Stimulated activated CD4-positive, alpha-beta T cell treated with anti-CD3 and anti-CD28 coated beads, Interleukin-1b, Interleukin-23, amount 100 ng/mL, for 1 hour (primary cell): ENCODE measurements at places on chromosomes 2 and 18.

- DNase-seq = no peak
Observed at GRCh38 chr2:15729709-15730544, 138.3 kb downstream of the DDX1 start.

DNA sequence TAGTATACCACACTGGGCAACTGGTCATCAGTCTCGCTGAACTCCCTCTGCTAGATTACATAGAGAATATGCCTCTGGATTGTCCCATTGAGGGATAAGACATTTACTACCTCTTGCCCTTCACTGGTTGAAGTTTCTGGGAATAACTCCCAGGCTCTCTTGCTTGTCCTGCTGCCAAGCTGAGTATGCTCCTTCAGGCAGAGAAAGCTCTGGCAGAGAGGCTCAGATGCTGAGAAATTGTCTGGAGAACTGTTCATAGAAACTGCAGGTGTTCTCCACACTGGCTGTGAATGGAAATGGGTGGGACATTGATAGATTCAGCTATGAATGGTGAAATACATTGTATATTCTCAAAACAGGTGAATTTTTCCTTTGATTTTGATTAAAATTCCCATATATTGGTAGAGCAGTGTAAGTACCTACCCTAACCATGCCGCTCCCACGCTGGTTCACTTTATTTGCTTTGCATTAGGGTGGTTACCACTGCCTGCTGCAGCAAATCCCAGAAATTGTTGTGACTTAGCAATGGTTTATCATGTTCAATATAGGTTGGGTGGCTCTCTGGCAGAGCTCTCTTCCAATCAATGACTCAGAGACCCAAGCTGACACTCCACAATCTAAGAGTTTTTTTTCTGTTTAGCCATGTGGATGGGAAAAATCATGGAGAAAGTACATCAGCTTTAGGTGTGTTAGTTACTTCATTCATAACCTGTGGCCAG lies 36.7 kb downstream of the FAM117B start:
- no peak for DNase-seq

DNA sequence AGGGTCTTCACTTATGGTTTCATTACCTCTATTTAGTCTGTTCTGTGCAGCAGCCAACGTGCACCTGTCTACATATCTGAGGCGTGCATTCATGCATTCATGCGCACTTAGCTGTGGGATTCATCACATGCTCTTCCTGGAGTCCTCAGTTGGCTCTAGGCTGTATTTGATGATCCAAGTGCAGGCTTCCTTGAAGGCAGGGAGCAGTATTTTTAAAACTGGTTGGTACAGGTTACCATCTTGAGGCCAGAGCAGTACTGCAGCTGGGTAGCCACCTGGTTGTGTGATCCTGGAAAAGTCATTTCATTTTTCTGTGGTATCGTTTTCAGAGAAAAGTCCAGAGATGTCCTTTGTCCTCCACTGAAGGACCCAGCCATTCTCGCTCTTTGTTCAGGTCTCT lies 109.8 kb downstream of the EN1 start:
- DNase-seq = no peak

- no peak for DNase-seq
Observed at GRCh38 chr2:239809391-239809790, 215.8 kb downstream of the NDUFA10 start.

DNA sequence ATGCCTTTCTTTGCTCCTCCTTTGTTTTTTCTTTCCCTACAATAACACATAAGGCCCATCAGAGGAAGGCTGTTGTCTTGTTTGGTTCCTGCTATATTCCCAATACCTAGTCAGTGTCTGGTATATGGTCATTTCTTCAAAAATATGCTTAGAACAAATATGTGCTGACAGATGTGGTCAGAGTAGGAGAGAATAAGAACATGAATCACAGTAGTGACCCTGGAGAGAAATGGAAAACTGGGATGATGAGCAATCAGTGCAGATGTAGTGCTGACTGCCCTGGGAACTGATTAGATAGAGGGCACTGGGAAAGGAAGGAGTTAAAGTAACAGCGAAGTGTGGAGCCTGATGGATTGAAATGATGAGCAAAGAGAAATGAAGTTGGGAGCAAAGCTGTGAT lies 189.4 kb upstream of the LHCGR start:
- no peak for DNase-seq

- no peak for DNase-seq
Observed at GRCh38 chr2:188068093-188068492, 223.6 kb upstream of the GULP1 start.

GRCh38 chr2:166090346-166090745 lies 37.5 kb downstream of the SCN1A start:
- no peak for DNase-seq

DNA sequence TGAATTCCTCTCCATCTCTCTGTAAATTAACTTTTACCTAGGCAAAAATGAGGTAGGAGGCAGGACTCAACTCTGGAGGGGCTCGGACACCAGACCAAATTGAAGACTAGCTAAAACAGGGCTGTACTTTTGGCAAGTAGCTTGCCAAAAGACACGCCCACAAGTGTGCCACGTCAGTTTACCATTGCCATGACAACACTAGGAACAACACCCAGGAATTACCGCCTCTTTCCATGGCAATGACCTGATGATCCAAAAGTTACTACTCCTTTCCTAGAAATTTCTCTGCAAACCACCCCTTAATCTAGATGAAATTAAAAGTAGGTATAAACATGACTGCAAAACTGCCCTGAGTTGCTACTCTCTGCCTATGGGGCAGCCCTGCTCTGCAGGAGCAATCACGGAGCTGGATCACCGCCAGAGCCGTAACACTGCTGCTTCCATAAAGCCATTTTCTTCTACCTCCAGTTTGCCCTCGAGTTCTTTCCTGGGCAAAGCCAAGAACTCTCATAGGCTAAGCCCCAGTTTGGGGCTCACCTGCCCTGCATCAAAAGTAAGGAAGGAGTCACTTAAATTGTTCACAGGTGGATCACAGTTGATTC lies 66.0 kb upstream of the FAM136A start:
- DNase-seq = no peak

GRCh38 chr2:176096986-176097819 lies 2.4 kb upstream of the HOXD12 start:
- no peak for DNase-seq

- no peak for DNase-seq
Observed at GRCh38 chr18:78728784-78729467, 250.7 kb upstream of the SALL3 start.

DNA sequence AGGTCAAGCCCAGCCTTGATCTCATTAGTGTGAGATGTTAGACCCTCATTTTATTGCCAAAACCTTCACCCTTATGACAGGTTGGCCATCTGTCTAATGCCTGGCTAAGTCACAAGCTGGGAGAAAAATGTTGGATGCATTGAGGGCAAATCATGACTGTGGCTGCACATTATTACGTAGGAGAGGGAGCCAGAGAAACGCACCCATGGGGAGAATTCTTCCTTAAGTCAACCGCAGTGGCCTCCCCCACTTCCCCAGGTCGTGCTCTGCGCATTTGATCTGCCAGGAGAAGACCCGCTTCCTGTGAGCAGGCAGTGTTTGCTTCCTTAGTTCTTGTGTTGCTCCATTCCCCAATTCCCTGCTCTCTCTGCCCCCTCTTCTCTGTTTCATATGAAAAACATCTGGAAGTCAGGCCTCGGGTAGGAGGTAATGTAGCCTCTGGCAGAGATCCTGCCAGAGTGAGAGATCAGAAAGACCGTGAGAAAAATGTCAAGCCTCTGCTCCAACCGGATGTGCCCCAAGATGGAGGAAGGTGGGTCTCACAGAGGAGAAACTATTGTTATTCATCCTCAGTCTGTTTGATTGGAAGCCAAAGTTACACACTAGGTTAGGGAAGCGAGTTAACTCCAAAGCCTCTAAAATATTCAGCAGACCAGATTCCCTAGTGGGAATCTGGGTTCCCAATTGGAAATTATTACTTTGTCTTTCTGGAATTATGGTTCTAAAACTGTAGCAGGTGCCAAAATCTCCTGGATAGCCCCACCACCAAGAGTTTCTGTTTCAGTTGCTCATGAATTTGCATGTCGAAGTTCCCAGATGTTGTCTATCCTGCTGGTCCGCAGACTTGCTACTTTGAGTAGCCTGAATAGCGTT lies 144.3 kb upstream of the PELI1 start:
- DNase-seq = no peak

- DNase-seq = no peak
Observed at GRCh38 chr2:41853427-41854191, 194.2 kb upstream of the PKDCC start.

- DNase-seq = no peak
Observed at GRCh38 chr2:160564591-160564990, 71.0 kb upstream of the RBMS1 start.

GRCh38 chr2:88042476-88042875 lies 13.1 kb downstream of the KRCC1 start:
- DNase-seq = no peak

DNA sequence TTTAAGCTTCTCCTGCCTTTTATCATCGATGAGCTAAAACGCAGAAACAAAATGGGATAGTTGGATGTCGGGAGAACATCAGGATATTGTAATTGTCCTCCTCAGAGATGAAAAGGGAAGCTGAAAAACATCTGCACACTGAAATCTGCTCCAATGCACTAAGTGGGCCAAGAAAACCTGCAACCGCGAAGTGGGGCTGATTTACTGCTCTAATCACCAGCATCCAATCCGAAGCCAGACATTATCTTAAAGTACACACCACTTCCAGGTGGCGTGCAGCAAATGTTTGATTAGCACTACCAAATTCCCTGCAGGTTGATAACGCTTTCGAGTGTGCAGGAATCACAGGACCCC lies 230.3 kb upstream of the SLC14A2 start:
- no peak for DNase-seq

- DNase-seq = no peak
Observed at GRCh38 chr2:112622528-112622849, 23.2 kb upstream of the SLC20A1 start.

- no peak for DNase-seq
Observed at GRCh38 chr2:232761301-232761907, 15.0 kb downstream of the KCNJ13 start.

DNA sequence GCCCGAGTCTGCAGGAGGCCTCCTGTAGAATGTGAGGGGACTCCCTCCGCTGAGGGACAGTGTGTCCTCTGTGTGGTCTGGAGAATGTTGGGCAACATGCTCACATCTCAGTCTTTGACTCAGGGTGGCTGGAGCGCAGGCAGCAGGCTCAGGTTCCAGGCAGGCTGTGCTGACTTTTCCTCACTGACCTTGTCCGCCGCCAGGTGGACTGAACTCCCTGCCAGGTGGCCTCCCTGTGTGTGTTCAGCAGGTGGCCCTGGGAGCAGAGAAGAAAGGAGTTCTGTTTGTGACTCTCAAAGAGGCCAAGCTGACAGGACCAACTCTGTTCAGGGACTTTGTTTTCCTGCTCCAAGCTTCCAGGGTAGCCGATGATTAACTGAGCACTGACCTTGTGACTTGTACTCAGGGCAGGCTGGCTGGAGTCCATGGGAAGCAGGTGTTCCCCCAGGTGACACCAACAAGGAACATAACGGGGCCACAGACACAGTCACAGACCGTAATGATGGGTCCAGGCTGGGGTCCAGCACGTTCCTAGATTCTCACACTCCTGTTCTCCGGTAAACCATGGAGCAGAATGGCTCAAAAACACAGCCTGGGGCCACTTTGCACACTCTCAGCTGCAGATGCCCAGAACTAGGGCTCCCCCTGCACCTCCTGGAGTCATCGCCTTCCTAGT lies 439.8 kb downstream of the RNF144A start:
- DNase-seq = no peak

DNA sequence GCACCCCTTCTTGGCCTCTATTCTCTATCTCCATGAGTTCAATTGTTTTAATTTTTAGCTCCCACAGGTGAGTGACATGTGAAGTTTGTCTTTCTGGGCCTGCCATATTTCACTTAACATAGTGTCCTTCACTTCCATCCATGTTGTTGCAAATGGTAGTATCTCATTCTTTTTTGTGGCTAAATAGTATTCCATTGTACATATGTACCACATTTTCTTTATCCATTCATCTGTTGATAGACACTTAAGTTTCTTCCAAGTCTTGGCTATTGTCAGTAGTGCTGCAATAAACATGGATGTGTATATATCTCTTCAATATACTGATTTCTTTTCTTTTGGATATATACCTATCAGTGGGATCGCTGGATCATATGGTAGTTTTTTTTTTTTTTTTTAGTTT lies 9.0 kb downstream of the STRADB start:
- no peak for DNase-seq

DNA sequence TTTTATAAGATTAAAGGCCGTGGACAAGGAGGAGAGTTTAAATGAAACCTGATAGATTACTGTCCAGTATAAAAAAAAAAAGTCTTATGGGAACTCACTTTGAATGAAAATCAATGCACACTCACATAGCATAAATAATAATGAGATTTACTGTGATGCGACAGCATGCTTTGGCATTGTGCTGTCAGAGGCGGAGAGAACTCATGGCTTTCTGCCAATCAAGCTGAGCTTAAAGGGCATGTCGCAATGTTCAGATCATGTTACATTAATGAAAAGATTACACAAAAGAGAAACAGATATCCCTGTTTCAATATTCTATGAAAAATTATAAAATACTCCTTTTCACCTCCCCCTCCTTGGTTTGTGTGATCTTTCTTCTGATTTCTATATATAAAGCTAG lies 310.8 kb downstream of the ERBB4 start:
- no peak for DNase-seq

- DNase-seq = no peak
Observed at GRCh38 chr2:240947176-240947575, 41.0 kb downstream of the CROCC2 start.

GRCh38 chr18:14976736-14977430 lies 228.9 kb downstream of the ANKRD30B start:
- no peak for DNase-seq

GRCh38 chr2:78811955-78812610 lies 213.4 kb upstream of the REG3G start:
- DNase-seq = no peak

DNA sequence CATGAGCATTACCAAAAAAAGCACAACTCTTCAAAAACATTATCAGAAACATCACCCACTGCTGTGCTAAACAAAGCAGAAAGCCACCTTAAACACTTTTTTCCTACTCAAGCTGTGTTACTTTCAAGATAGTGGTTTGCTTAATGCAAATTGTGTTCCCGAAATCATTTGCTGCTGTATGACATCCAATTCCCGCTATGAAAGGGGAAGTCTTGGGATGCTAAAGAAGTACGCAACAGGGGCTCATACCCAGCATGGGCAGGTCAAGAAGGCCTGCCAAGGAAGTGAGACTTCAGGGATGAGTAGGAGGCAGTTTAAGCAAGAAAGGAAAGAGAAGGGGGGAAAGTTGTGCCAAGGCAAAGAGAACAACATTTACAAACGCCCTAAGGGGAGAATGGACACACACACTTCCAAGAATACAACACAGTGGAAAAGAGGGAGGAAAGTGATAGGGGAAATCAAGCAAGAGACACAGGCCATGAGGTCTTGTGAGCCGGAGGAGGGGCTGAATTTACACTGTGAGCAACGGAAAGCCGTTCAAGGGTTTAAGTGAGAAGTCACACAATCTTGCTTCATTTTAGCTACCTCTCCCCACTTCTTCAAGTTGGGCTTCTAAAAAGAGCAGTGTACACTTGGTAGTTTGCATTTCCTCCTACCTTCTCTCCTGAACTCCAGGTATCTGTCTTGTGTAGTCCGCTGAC lies 4.0 kb downstream of the PTPN2 start:
- no peak for DNase-seq

DNA sequence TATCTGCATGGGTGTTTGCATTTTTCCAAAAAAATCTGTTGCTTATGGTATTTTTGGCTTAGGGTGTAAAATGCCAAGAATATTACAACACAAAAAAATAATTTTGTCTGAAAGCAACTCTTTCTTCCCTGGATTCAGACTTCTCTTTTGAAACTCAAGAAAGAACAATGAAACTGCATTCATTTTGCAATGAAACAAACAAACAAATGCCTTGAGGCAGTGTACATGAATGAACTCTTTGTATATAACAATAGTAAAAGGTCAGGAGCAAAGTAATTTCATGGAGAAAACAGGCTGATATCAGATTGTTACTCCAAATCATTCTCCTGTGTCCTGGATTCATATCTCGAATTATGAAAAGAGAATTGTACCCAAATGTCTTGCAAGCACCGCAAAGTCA lies 301.6 kb upstream of the CDH20 start:
- no peak for DNase-seq
